ENCODE measurements at places on chromosomes 1 and 21. TPM values are rescaled to one million over a fixed set of nuclear protein-coding genes. Genes with fewer than 3 reads are reported as not detected.

The ZBTB7B gene
- total RNA-seq: 80.4 TPM

The PRAMEF5 gene
- not detected for total RNA-seq

The SPRR2E gene
- total RNA-seq: not detected

The ACTA1 gene
- not detected for total RNA-seq

The WDR77 gene
- total RNA-seq: 20.1 TPM

The AMY1C gene
- 8.7 TPM for total RNA-seq

The TCHHL1 gene
- not detected for total RNA-seq

The SLC25A34 gene
- 3.0 TPM for total RNA-seq

The CELA2B gene
- total RNA-seq: not detected

The TMEM125 gene
- total RNA-seq: 188 TPM

The DNAI4 gene
- total RNA-seq: 10.2 TPM

The SELP gene
- 61.5 TPM for total RNA-seq

The CRTC2 gene
- 52.7 TPM for total RNA-seq

The MATN1 gene
- total RNA-seq: not detected

The ATP1A2 gene
- total RNA-seq: 5.6 TPM

The ARHGEF16 gene
- 12.2 TPM for total RNA-seq

The RNU1-3 gene
- total RNA-seq: 6,622 TPM

The LDLRAD1 gene
- 0.41 TPM for total RNA-seq

The MAEL gene
- not detected for total RNA-seq

The IL20 gene
- not detected for total RNA-seq

The SH2D2A gene
- 3.8 TPM for total RNA-seq

The MTHFR gene
- total RNA-seq: 45.4 TPM

The NLRP3 gene
- 4.9 TPM for total RNA-seq

Measured in upper lobe of right lung (tissue), 1 donor.